ENCODE measurements at places on chromosomes 3 and 15.
A peak's percentile ranks its signal among the peaks of the same experiment; 100 is the strongest.

GRCh38 chr3:105387122-105387751 is 20.5 kb downstream of the ALCAM start:
- H3K36me3 ChIP-seq = no peaks in the 10 kb centered on the region
- no peaks in the 10 kb centered on the region for H3K4me1 ChIP-seq
- DNase-seq = no peak
- H3K27ac ChIP-seq = no peak overlapping the region
- no peak overlapping the region for H3K4me3 ChIP-seq
- no peaks in the 10 kb centered on the region for H3K27me3 ChIP-seq

DNA sequence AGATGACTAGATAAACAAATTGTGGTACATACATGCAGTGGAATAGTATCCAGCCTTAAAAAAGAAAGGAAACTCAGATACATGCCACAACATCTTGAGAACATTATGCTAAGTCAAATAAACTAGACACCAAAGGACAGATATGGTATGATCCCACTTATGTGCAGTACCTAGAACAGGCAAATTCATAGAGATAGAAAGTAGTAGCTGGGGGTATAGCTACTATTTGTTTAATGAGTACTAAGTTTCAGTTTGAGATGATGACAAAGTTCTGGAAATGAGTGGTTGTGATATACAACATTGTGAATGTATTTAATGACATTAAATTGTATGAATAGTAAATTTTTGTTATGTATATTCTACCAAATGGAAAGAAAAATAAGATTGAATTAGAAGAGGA is 477.2 kb upstream of the CFAP20DC start:
- H3K27ac ChIP-seq = no peak overlapping the region
- H3K27me3 ChIP-seq = no peaks in the 10 kb centered on the region
- no peaks in the 10 kb centered on the region for H3K4me1 ChIP-seq
- H3K4me3 ChIP-seq = no peak overlapping the region
- DNase-seq = no peak

GRCh38 chr3:50251220-50251619 is 15.2 kb downstream of the GNAI2 start:
- DNase-seq = no peak
- no peaks in the 10 kb centered on the region for H3K27me3 ChIP-seq
- H3K4me1 ChIP-seq = peaks cover 17% of the 10 kb centered on the region
- H3K27ac ChIP-seq = peak overlapping the region; percentile 17
- H3K4me3 ChIP-seq = no peak overlapping the region

GRCh38 chr3:40768536-40768935 is 243.8 kb downstream of the ZNF621 start:
- no peaks in the 10 kb centered on the region for H3K4me1 ChIP-seq
- no peaks in the 10 kb centered on the region for H3K36me3 ChIP-seq
- H3K27me3 ChIP-seq = no peaks in the 10 kb centered on the region
- no peak overlapping the region for H3K4me3 ChIP-seq

DNA sequence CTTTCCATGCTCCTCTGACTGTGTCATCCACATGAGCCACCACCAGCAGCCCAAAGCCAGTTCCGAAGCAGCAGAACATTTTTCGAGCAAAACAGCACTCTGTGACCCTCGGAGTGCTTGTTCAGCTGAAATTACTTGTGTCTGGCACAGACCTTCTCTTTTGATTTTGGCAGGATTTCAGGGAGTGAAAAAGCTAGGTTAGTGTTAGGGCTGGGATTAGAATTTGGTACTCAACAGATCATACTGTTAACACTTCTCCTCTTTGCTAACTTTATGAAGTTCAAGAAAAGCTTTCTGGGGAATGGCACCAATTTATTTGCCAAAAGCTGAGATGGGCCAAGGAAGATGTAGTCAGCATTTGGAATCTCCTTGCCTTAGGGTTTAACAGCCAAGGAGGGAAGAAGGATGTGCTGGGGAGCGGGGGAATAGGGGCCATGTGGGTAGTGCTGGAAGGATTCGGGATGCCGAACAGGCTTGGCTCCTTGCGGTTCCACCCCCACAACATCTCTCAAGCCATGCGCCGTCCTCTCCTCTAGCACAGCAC is 55.1 kb upstream of the TRA2B start:
- H3K4me1 ChIP-seq = no peaks in the 10 kb centered on the region
- no peak overlapping the region for H3K4me3 ChIP-seq
- no peaks in the 10 kb centered on the region for H3K27me3 ChIP-seq
- H3K27ac ChIP-seq = no peak overlapping the region

Measured in uterus (tissue), 4 donors.